CMK (cell line): ENCODE measurements at places on chromosomes 11 and 22.

DNA sequence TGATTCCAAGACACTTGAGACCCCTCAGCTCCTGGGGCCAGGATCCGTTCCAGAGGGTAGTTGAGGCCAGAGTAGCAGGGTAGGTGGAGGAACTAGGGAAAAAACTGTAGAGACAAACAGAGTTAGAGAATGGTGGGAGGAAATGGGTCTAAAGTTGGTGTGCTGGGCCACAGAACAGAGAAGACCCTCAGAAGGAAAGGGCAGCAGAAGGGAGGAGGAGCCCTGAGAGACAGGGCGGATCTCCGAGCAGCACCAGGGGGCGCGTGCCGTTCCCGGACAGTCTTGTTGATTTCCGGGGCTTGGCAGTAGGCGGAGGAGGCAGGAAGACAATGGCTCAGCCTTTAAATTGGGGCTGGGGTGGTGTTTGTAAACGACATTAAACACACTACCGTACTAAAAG, 2.4 kb upstream of the CECR2 start:
- DNase-seq: no peak

GRCh38 chr11:87917111-87917510, 258.1 kb downstream of the RAB38 start:
- DNase-seq: no peak

GRCh38 chr22:40240160-40240559, 62.4 kb downstream of the TNRC6B start:
- no peak for DNase-seq

DNA sequence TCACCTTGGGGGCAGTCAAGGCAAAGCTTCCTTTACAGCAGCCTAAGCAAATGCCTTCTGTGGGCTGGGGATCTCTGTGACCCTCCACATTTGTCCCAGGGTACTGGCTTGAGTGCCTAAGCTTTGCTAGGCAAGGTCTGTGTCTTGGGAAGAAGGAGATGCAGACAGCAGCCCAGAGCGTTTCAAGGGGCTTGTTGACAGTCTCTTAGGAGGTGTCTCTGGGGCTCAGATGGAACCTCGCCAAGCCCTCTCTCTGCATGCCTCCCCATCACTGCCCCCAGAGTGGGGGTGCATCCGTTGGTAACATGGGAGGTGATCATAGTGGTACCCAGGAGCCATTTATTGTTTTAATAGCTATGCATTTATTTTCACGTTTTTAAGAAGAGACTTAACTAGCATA, 29.1 kb upstream of the TMPRSS4 start:
- no peak for DNase-seq

DNA sequence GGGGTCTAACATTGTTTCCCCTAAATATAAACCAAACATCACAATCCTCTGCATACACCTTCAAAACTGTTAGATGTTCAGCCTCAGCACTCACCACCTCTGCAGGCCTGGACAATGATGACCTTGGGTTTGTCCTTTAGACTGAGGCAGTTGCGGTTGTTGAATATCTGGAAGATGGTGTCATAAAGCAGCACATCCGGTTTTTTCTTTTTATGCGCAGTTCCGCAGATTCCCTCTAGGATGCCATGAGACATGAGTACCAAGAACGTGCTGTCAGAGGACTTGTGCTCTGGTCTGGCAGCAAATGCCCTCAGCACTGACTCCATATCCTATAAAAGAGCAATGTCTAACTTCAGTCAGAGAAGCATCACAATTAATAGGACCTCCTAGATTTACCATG, 22.8 kb downstream of the CASP5 start:
- DNase-seq: no peak

DNA sequence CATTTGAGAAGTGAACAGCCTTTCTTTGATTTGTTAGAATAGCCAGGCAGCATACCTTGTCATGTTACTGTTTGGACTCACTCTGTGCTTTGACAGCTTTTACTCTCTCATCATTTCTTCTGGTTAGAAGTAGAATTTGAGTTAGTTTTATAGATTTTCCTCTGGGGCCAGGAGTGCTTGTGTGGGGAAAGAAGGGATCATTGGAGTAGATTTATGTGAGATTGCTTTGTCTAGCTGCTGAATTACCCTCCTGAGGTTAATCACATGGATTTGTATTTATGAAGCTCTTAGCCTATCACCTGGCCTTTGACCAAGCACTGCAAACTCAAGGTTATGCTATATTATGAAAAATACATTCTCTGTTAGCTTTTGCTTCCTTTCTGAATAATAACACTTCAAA, 54.3 kb downstream of the SWAP70 start:
- DNase-seq: no peak

DNA sequence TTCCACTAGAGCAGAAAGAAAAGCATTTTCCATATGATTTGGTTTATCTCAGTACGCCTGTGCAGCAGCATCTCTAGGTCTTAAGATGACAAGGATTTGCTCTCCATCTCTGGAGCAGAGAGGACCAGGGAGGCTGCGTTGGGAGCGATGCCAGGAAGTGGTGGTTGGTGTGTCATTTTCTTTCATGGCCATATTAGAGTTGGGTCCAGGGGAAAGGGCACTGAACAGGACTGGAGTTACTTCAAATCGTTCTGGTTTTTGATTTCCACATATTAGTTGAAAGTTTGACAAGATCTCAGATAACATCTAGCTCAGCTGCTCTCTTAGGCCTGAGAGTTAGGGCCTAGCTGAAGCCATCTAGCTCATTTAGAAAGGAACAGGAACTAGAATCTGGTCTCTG, 157.7 kb downstream of the ADAMTS15 start:
- DNase-seq: no peak

DNA sequence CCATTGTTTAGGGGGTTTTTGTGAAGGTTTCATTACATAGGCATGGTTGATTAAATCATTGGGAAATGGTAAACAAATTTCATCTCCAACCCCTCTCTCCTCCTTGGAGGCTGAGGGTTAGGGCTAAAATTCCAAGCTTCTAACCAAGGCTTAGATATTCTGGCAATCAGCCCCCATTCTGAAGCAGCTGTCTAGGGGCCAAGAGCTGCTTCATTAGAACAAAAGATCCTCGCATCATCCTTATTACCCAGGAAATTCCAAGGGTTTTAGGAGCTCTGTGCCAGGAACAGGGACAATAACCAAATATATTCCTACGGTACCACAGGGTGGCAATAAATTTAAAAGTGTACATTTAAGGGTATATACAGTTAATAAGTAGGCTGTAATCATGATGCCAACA, 22.5 kb upstream of the EED start:
- DNase-seq: no peak

DNA sequence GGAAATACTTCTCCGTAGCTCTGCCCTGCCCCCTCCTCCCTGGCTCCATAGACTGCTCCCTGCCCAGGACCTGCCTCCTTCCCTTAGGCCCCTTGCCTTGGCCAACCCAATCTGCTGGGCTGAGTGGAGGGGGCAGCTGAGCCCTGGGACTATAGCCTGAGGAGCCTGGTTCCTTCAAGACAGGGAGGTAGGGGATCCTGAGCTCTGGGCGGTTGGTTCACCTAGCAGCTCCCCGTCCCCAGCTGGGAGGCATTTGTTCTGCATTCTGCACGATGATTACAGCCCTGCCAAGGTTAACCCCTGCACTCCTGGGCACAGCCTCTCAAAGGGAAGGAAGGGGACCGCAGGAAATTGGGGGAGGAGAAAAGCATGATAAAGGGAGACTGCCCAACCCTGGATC, 3.6 kb upstream of the CDC42EP1 start:
- DNase-seq: no peak

DNA sequence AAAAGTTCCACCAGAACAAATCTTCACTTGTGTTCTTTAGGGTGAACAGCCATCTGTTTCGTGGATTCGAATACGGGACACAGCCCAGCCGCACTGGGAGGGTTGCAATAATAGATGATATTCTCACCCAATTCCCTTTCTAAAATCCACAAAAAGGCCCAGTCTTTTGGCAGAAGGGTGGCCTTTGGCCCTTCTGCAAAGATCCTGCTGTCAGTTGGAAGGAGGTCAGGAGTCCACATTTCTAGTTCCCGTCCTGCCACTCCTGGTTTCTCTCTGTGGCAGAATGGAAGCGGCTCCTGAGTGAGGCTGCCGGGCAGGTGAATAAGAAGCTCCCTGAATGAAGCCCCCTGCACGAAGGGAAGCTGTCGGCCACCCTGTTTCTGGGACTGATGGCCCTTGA, 11.2 kb upstream of the LINC01488 start:
- DNase-seq: no peak

DNA sequence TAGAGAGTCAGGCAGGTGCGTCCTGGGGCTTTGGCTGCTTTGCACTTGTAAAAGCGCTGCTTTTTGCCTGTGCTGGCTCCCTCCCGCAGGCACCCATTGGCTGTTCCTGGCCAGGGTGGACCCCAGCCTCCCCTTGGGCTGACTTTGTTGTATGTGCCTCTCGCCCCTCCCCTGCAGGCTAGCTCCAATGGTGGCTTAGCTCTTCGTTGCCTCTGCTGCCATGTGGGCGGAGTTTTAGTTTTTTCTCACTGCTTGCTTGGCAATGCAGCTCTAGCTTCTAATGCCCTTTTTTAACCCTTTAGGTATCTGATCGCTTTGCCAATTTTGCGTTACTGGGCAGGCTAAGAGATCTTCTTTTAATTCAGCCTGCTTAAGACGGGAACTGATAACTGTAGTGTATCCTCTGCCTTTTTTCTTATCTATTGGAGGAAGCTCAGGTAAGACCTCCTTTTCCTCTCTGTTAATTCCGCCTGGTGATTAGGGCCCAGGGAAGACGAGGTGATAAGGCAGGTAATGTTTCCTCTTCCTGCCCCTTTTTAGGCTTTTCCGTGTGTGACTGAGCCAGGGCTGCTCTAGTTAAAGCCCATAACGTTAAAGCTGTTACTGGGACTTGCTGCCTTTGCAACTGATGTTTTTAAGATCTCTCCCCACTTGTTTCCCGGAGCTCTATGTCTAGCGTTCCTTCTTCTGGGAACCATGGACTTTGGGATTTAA, 11.7 kb upstream of the GLYATL1 start:
- DNase-seq: no peak

DNA sequence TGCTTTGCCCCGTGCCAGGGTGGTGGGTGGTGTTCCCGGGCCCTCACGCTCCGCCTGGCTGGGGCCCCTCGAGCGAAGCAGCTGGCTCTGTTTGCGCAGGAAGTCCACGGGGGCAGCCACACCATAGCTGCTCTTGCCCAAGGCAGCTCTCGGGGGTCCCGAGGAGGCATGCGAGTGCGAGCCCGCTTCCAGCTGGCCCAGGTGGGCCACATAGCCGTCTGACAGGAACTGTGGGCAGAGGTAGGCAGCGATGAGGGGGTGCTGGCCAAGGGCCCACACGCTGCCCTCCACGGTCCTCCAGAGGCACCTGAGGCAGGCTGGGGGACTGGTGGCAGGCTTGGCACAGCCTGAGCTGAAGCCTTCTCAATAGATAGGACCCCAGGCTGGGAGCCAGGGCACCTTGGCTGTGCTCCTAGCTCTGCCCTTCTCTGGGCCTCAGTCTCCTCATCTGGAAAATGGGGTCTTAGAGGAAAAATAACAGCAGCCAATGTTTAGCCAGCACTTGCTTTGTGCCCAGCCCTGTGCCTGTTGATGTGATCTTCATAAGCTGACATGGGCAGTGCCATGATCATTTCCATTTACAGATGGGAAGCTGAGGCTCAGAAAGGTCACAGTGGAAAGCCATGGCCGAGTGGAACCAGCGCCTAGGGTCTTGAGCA, 9.4 kb downstream of the AIP start:
- DNase-seq: no peak

DNA sequence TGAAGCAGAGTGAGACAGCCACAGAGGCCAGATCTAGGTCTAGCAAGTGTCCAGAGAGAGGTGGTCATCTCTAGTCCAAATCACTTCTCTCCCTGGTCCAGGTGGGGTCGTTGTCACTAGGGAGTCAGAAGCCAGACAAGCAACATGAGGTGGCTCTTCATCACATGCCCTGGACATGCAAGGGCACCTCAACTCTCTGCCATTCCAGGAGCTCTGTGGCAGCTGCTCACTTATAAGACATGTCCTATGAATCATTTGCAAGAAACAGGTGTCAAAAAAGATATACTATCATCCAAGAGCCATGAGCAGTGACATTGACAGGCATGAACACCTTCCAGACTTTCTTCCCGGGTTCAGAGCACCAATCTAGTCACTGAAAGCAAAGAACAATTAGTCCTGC, 130.8 kb downstream of the GALNT18 start:
- no peak for DNase-seq

DNA sequence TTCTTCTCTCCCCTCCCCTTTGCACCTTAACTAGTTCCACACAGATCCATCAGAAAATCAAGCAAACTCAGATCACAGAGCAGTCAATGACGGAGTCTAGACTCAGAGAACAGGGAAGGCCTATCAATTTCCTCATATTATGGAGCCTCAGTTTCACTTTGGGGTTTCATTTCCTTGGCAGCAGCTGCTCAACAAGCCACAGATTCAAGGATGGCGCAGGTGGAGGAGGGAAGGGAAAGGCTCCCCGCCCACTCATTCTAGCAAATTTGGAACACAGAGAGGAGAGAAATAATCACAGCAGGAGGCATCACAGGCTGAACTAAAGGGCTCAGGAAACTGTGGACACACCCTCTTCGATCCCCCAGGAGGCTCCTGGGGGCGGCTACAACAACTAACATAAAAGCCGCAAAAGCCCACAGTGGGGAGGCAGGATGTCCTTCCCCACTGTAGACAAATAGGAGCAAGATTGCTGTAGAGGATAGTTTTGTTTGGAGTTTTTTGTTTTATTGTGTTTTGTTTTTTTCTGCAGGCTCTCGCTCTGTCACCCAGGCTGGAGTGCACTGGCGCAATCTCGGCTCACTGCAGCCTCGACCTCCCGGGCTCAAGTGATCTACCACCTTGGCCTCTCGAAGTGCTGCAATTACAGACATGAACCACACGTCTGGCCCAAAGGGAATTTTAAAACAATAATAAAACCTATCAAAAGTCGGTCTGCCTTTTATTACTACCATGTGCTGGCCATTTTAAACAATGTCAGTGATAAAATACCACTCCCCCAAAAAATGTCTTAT, 3.4 kb downstream of the PLAAT3 start:
- DNase-seq: no peak

DNA sequence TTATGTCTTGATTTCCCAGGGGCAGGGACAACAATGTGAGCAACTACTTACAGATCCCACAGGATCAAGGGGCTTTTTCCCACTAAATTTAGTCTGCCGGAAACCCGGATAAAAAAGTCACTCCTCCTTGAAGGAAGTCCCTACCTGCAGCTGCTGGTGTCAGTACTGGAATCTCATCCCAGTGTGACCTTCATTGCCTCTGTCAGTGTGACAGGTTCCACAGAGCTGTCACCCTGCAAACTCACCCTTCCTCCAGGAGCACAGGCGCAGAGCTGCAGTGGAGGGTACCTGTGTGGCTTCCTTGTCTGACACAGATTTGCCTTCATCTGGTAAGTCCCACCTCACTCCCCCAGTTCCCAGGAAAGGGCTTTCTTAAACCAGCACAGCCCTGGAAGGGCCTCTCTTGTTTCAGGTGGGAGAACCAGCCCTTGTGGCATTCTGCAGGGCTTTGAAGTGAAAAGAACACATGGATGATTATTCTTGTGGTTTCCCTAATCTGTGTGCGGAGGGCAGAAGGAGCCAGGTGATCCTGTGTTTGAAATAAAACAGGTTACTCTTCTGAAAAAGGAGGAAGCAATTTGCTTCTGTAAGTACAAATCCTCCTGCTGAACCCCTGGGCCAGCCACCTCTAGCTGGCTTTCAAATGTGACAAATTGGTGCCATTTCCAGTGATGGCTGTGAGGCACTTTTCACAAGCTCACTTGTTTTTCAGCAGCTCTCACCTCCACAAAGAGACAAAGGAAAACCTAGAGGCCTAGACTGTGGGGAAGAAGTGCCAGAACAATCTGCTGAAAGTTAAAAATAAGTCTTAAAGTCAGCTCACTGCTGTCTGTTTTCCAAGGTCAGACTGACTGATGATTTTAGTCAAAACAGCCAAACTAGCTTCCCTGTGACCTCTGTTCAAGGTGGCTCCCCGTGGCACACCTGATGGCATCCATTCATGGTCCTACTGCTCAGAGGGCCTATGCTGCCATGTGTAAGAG, 9.2 kb upstream of the PRSS23 start:
- DNase-seq: no peak
